ENCODE measurements at places on chromosomes 16 and 17.

DNA sequence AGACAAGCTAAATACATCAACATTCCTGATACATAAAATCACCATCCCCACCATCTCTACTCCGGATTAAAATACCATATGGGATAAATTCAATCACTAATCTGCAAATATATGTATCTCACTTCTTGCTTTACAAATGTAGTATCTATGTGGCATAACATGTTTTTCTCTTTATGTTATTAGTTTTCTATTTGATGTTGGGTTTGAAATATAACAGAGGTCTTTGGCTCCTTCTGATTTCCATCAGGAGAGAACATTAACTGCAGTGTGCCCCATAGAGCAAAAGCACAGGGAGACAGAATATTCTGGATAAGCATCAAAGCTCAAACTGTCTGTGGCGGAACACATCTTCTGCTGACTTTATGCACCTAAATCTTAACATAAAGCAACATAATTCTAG, 547.2 kb upstream of the CDH8 start:
- DNase-seq: no peak

DNA sequence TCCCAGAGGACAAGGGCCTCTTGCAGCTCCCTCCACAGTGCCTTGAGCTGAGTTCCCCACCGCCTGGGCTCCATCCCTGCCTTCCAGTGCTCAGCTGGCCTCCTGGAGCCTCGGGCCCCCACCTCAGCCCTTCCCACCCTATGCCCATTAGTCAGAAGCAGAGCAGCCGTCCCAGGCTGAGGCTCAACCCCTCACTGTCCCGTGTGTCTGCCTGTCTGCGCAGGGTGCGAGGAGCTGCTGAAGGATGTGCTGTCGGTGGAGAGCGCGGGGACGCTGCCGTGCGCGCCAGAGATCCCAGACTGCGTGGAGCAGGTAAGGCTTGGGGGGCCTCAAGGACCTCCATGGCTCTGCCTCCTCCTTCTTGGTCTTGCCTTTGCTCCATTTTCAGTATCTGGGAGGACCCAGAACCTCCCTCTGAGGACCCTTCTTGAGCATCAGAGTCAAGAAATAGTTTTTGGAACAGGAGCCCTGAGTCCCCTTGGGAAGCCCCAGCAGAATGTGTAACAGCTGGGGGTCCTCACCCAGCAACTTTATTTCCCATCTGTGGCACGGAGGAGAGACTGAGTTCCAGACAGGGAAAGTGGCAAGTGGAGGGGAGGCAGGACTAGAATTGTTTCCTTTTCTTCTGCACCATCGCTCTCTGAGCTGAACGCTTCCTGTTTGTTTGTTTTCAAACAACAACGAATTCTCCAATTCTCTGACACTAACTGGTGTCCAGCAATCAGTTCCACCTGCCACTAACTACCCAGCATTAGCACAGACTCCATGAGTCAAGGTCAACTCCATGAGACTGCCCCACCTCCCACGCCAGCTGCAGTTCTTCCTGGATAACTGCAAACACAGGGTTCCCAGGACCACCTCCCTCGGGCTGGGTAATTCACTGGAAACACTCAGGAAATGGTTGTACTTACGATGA, 42.6 kb downstream of the RAB11FIP4 start:
- DNase-seq: no peak

GRCh38 chr17:20230924-20231323, 221.8 kb downstream of the SPECC1 start:
- DNase-seq: peak; percentile 47

DNA sequence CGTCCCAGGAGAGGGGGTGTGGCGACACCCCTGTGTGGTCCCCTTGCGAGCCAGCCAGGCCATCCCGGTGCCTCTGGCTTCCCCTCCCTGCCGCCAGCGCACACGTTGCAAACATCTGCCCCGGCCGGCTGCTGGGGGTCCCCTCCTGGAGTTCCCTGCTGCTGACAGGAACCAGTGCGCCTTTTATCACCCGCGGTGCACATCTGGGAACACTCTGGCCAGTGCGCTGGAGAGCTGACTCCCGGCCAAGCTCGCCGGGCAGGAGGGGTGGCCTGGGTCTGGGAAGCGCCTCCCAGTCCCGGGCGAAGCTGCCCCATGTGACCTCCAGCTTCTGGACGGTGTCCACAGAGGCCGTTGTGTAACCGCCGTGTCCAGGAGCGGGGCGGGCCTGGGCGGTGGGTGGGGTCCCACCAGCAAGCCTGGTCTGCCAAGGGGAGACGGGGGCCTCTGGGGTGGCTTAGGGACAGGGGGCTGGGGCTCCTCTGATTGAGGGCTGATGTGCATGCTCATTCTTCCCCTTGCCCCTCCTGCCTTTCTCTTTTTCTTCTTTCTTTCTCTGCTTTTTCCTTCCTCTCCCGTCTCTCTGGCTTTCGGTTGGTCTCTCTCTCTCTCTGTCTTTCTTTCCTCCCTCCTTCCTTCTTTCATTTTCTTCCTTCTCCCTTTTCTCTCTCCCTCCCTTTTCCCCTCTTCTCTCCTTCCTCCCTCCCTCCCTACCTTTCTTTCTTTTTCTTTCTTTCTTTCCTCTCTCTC, 25.2 kb upstream of the CIBAR2 start:
- DNase-seq: no peak

- no peak for DNase-seq
These were observed 33.5 kb downstream of the HLF start for GRCh38 chr17:55298111-55298730.

GRCh38 chr16:14106961-14107360, 35.8 kb downstream of the MRTFB start:
- DNase-seq: no peak

DNA sequence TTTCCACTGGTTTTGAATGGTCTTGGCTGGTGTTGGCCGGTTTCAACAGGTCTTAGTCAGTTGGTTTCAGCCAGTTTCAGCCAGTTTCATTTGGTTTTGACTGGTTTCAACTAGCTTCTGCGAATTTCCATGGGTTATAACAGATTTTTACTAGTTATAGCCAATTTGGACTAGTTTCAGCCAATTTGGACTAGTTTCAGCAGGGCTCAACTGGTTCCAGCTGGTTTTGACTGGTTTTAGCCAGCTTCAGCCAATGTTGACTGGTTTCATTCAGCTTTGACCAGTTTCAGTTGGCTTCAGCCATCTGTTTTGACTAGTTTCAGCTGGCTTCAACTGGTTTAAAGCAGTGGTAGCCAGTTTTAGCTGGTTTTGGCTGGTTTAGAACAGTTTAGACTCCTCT, 432.6 kb downstream of the UTP18 start:
- DNase-seq: no peak

DNA sequence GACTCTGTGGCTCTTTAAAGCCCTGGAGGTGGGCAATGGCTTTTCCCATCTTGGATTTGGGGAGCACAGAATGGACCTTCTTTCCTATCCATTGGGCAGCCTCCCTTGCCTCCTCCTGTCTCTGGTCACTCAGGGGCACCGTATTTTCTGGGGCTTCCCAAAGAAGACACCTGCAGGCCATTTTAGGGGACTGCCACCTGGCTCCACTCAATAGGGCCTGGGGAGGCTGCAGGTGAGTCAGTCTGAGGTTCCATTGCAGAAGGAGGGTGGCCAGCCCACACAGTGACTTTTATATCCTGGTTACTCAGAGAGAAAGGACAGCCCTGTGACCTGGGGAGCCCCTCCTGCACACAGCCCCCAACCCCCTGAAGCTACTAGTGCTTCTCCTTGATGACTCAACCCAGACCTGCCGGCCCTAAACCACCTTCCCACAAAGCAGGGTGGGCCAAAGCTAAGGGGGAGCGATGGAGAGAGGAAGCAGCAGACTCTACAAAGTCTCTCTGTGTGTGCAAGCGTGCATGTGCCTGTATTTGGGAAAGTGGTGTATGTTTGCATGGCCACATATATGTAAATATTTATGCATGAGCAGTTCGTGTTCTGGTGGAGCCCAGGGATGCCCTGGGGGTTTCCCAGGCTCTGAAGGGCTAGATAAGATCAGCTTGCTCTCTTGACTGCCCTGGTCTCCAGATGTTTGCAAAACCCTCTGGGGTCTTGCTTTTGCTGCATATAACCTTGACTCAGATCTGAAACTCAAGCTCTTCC, 5.0 kb downstream of the CX3CL1 start:
- peak; percentile 70 for DNase-seq

DNA sequence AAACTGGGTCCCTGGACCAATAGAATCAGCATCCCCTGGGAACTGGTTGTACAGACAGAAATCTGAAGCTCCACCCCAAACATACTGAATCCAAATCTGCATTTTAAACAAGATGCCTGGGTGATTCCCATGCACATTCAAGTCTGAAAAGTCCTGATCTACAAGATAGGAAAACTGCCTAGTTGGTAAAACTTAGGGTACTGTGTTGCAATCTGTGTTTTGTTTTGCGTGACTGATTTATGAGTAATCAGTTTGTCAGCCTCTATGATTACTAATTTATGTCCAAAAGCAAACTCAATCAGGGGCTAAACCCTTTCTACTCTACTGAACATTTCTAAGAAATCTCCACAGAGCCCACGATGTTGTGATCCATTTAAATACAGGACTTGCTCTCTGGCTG, 103.8 kb downstream of the YPEL2 start:
- DNase-seq: no peak

GRCh38 chr16:9351841-9352434, 260.5 kb downstream of the HAPSTR1 start:
- DNase-seq: no peak

- DNase-seq: no peak
These were observed 2.7 kb downstream of the SMIM22 start for GRCh38 chr16:4797805-4798252.

GRCh38 chr16:16062023-16062937, 112.9 kb downstream of the ABCC1 start:
- DNase-seq: peak; percentile 67

- no peak for DNase-seq
These were observed 8.5 kb upstream of the RAI1 start for GRCh38 chr17:17672453-17673368.

DNA sequence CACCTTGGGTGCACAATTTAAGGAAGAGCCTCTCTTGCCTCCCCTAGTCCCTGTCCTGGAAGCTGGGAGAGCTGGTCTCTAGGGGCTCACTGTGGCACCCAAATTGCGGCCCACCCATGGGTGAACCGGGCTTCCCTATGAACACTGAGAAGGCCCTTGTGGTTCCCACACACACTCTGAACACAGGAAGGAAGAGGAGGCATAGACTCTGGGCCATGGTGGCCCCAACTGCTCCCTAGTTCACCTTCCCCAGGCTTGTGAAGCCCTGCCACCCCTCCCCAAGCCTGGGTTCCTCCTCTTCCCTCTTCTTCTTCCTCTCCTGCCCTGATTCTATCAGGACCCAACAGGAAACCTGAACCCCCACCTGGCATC, 10.5 kb downstream of the SREBF1 start:
- DNase-seq: no peak

- DNase-seq: no peak
These were observed 46.7 kb downstream of the LMF1 start for GRCh38 chr16:924063-924462.

GRCh38 chr17:10032118-10032852, 127.2 kb upstream of the RCVRN start:
- no peak for DNase-seq

- no peak for DNase-seq
These were observed 61.2 kb upstream of the MPHOSPH6 start for GRCh38 chr16:82231008-82231787.

GRCh38 chr16:76748461-76749348, 442.3 kb upstream of the MON1B start:
- DNase-seq: no peak

DNA sequence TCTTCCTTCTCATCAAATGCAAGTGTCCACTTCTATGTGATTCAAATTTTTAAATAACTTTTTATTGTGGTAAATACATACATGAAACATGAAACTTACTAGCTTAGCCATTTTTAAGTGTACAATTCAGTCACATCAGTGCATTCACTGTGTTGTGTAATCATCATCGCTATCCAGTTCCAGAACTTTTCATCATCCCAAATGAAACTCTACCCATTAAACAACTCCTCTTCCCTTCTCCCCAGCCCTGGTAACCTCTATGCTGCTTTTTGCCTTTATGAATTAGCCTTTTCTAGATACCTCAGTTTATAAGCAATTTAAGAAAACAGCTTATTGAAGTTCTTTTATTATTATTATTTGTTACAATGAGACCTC, 41.1 kb upstream of the IL34 start:
- no peak for DNase-seq

GRCh38 chr16:48075398-48075797, 80.4 kb downstream of the ABCC12 start:
- DNase-seq: no peak

DNA sequence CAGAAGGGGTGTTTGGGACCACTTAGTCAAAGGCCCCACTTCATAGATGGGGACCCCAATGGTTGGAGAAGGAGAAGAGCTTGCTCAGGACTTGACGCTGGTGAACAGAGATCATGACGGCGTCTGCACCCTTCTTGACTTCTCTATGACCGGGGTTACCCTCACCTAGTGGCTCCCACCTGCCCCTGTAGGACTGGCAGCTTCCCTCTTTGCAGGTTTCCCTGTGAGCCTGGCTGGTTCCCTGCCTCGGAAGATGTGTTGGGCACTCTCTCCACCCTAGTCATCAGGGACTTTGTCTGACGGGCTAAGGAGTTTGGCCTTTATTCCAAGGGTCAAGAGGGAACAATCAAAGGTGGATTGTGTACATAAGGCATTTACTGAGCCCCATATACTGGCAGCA, 22.7 kb downstream of the TBX4 start:
- no peak for DNase-seq

DNA sequence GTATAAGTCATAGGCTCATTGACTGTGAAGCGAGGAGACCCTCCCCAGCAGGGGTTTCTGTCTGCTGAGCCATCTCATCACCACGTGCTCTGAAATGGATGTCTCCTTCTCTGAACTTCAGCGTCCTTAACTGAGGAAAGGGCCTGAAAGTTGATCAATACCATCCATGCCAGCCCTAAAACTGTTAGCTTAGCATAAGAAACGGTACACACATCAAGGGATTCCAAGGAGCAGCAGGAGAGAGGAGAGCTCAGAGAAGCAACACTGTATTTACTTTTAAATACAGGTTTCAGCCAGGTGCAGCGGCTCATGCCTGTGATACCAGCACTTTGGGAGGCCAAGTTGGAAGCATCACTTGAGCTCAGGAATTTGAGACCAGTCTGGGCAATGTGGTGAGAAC, 248.9 kb upstream of the TNRC6C start:
- peak; percentile 39 for DNase-seq

DNA sequence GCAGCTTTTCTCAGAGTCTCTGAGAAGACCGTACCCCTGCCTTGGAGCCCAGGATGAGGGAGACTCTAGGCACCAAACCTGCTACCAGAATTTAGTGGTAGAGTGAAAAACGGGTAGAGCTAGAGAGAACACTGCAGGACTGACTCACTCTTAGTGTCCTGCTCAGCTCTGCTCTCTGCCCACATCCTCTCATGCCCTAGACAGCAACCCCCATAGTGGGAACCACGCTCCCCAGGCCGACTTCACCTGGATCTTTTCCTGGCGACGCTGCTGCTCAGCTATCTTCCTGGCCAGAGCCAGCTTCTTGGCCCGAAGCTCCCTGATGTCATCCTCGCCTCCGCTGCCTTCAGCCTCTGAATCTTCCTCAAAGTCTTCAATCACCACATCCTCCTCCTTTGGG, 26.7 kb downstream of the HIC1 start:
- DNase-seq: no peak
